ENCODE measurements at places on chromosomes 6 and 20.
A peak's percentile ranks its signal among the peaks of the same experiment; 100 is the strongest.

GRCh38 chr6:21899708-21900107 lies 306.2 kb downstream of the SOX4 start:
- no peak for DNase-seq

GRCh38 chr6:108684771-108685329 lies 124.1 kb downstream of the FOXO3 start:
- peak; percentile 76 for DNase-seq

GRCh38 chr6:70668499-70668812 lies 773 bp downstream of the SMAP1 start:
- DNase-seq = no peak

DNA sequence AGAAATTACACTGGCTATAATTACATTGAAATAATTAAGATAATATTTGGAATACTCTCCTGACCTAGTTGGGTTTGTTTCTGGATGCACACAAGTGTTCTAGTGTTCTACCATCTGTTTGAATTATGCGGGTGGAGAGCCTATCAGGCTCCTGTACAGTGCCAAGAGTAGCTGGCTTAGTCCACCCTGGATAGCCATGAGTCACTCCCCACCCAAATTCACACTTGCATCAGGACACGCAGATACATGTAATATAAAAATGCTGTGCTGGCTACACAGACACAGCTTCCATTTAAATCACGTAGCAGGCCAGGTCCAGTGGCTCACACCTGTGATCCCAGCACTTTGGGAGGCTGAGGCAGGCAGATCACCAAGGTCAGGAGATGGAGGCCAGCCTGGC lies 686.2 kb upstream of the SLC35B3 start:
- no peak for DNase-seq

DNA sequence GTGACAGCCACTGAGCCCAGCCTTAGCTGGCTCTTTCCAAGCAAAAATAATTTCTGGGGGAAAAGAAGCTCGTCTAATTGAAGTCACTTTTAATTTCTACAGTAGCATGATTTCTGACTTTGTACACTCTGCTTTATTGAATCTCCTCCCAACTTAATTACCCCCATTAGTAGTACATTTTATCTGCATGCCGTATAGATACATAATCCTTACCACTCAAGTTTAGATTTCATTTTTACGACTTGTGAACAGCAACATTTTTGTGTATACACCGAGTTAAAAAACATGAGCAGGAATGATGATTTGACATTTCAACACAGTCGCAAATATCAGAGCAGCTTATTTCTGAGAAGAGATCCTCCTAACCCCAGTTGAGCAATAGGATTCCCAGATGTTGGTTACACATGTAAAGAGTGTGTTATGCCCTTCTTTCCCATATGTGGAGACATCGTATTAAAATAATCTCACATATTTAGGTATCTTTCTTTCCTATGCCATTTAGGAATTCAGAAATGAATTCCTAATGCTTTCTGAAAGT lies 127.3 kb upstream of the MTHFD1L start:
- DNase-seq = no peak

DNA sequence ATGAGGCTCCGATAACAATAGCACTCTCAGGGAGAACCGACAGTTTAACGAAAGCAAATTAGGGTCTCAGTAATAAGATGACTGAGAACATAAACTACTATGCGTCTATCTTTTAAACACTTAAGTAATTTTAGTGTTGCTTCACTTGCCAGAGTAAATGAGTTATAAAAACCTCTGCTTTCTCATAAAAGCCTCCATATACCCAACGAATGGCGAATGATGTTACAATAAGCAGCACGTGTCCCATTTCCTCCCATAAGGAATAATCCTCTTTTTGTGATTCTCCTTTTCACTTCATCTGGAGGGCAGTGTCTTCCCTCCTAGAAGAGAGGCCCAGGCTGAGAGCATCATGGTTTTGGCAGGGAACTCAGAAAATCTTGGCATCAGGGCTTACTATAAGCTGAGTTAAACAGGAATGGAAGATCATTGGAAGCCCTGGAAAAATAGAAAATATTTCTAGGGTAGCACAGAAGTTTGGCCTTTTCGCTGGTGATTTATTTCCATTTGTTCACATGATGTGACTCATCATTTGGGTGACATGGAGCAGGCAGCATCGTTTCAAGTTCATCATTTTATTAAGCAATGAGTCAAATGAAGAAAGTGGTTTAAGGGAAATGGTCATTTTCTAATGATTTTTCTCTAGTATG lies 255.4 kb downstream of the ATXN1 start:
- no peak for DNase-seq

DNA sequence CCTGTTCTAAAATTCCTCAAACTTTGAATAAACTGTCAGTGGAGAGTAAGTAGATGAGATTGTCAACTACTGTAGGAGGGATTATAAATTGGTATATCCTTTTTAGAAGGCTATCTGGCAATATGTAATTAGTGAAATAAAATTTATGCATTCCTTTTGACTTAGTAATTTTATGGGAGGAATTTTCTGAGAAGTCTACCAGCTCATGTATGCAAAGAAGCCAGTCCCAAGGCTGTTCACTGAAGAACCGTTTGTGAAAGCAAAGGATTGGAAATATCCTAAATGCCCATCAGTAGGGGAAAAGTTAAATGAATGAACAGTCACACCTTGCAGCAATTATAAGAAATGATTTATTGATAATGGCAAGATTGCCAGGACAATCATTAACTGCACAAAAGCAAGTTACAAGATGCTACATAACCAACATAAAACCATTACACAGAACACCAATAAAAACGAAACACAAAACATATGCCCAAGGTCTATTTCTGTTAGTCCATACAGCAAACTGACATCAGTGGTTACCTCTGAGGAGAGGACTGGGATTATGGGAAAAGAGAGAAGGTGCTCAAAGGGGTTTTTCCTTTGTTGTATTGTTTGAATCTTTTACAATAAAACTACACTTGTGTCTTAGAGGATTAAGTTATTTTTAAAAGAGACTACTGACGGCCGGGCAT lies 4.6 kb upstream of the DSTN start:
- peak; percentile 78 for DNase-seq

- no peak for DNase-seq
Measured at GRCh38 chr6:39801456-39802251, 9.5 kb downstream of the DAAM2 start.

DNA sequence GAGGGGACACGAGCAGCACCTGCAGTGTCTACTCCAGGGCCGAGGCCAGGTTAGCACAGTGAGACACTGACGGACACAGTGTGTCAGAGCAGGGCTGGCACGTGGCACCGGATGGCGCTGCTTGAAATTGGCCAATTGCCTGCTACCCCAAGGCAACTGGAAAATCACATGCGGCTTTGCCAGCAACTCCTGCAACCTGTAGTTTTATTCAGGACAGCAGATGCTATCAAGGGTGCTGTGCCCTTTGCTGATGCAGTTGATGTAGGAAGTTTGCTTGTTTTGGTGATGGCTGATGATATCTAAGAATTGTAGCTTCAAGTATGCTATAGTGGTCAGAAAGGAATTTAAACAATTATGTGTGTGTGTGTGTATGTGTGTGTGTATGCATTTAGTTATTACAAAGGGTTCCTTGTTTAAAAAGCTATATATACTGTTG lies 25.9 kb downstream of the RIN2 start:
- peak; percentile 91 for DNase-seq

DNA sequence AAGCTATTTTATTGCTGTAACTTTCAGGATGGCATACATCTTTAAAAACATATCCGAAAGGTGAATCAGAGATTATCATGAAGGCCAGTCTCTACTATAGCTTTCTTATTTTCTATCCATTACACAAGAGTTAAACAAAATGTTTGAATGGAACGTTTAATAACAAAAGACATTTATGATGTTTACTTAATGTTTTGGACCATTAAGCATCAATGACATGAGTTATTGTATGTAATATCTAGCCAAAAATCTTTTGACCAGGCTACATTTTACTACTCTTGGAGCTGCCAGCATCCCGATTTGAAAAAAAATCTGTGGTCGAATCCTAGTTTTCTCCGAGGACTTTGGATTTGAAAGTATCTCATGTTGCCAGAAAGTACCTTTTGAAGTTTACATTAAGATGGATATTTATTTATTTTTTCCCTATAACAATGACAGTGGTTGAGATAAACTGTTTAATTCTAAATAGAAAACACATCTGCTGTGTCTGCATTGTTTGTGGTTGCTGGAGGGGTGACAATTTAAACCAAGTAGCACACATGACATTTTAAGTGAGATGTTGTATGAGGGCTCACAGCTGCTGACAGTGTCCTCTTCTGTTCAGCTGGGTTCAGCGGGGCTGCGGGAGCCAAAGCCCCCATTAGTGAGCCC lies 293.7 kb upstream of the TCF21 start:
- no peak for DNase-seq

GRCh38 chr20:15700147-15700765 lies 873.0 kb downstream of the KIF16B start:
- DNase-seq = peak; percentile 37

- peak; percentile 80 for DNase-seq
Measured at GRCh38 chr6:52423971-52424381, 3.8 kb downstream of the EFHC1 start.

GRCh38 chr6:46921059-46921458 lies 679 bp downstream of the ADGRF5 start:
- no peak for DNase-seq

GRCh38 chr6:30782425-30783014 lies 38.2 kb upstream of the IER3 start:
- no peak for DNase-seq

DNA sequence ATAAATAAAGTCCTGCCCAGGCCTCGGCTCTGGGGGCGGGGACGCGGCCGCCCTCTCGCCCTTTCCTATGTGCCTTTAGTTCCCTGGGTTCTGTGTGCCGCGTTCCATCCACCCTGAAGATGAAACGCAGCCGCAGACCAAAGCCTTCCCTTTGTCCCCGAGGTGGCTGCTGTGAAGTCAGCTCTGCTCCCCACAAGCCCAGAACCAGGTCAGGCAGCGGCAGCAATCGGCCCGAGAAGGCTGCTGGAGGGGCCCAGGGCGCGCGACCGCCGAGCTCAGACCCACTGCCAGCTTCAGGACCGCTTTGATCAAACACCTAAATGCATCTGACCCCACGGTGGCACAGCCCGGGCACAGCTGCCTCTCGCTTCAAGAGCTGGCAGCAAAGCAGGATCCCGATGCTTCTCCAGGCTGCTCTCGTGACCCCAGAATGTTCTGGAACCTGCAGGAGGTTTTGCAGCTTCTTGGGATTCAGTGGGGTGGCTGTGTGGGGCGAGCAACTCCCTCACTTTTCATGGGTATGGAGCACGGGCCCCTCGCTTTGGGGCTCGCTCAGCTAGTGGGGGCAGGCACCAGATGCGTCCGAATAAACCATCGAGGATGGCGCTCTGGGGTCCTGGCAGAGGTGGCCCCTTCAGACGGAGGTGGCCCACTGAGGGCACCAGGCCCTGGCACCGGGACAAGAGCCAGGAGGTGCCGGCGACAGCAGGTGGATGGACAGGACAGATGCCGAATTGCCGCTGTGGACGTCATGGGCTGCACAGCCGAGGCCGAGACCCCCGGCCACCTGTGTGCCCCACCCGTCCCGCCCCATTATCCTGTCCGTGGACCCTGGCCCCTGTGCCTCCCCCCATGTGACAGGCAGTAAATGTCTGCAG lies 13.0 kb downstream of the CHRNA4 start:
- no peak for DNase-seq

DNA sequence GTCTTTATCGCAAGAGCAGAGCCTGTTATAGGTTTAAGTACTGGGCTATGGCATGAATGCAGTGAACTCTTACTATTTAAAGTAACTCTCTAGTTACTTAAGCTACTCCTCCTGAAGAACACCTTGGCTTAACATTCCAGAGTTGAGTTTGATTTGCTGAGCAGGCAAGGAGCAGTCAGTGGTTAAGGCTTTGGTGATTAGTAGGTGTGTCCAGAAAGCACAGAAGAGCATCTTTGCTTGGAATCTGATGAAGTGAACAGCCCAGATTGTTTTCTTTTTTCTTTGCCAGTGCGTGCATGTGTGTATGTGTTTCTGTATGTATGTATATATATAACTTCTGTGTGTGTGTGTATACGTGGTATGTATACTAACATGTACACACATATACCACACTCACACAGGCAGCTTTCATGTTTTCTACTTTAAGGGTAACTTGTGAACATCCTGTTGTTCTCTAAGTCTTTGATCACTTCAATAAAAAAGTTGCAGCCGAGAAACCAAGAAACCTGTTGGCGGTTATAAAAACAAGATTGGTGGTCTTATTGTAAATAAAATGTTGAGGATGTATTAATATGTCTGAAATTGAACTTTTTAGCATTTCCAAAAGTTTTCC lies 56.2 kb upstream of the TULP4 start:
- DNase-seq = no peak

GRCh38 chr6:126537061-126537816 lies 197.3 kb downstream of the CENPW start:
- DNase-seq = no peak

DNA sequence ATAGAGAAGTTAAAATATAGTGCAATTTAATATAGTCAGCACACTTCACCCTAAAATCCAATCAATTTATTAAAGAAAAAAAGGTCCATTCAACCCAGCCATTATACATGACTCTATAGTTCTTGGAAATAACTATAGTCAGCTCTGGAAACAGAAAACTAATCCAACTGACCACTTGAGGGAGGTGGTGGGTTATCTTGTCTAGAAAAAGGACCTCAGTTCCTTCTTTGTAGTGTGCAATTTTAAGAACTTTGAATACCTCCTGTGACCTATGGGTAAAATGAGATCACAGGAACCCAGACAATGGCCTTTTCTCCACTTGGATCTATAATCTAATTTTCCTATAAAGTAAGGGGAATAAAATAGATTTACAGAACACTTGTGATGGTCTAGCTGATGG lies 163.6 kb upstream of the CENPW start:
- peak; percentile 44 for DNase-seq

- peak; percentile 63 for DNase-seq
Measured at GRCh38 chr6:74969591-74970267, 236.1 kb downstream of the COL12A1 start.

- no peak for DNase-seq
Measured at GRCh38 chr20:37326666-37327065, 19.3 kb upstream of the SRC start.

GRCh38 chr6:135191508-135192255 lies 10.6 kb downstream of the MYB start:
- no peak for DNase-seq

DNA sequence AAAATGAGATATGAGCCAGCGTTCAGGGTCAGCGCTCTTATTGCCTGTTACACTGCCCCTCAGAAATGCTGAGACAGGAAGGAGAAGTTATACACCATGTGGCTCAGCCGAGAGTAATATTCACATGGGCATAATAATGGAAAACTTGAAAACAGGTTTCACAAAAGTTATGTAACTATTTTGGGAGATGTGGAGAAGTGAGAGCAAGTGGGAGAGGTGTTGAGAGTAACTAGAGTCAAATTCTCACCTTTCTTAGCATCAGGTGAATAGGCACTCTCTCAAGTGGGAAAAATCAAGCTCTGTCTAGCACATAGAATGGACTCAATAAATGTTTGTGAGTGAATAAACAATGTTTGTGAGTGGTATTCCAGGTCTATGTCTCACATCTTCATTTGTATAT lies 94.5 kb downstream of the TBX18 start:
- DNase-seq = no peak

GRCh38 chr20:2519115-2519809 lies 10.5 kb upstream of the ZNF343 start:
- no peak for DNase-seq

All from PC-9 (cell line).